OCI-M1 (cell line): ENCODE measurements at places on chromosomes 1 and 21.

- DNase-seq = peak; percentile 83
Measured at GRCh38 chr1:32400876-32401631, 6.8 kb upstream of the BSDC1 start.

GRCh38 chr1:75710832-75711231 lies 13.7 kb upstream of the ACADM start:
- no peak for DNase-seq

GRCh38 chr1:7856345-7856744 lies 3.5 kb upstream of the UTS2 start:
- DNase-seq = no peak

- DNase-seq = no peak
Measured at GRCh38 chr1:79190074-79190473, 183.5 kb upstream of the ADGRL4 start.

- DNase-seq = no peak
Measured at GRCh38 chr1:221451741-221452140, 290.1 kb downstream of the DUSP10 start.

DNA sequence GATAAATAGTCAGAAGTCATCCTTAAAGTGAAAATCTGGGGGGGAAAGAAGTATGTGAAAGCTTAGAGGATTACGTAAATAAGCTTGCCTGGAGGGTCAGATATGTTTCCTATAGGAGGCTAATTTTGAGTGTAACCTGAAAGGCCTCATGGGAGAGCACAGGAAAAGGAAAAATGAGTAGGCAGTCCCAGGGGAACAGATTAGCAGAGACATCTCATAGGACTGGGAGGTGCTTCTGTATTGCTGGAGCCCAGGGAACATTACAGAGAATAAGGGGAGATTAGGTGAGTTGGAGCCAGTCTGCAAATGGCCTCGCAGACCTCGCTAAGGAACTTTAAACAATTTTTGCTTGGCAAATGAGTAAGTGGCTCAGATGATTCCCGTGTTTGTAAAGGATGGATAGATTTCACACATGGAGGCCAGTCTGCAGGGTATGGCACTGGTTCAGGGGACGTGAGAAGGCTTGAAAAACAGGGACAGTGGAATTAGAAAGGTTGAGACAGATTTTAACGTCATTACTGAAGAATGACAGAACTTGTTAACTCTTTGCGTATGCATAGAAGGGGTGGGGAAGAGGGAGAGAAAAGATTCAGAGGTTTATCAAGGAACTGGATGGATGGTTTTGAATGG lies 149.1 kb downstream of the GREM2 start:
- no peak for DNase-seq
